ENCODE measurements at places on chromosomes 1 and 21.
A peak's percentile ranks its signal among the peaks of the same experiment; 100 is the strongest.

GRCh38 chr1:188127507-188127906, 1298.8 kb downstream of the PLA2G4A start:
- DNase-seq, result no peak

DNA sequence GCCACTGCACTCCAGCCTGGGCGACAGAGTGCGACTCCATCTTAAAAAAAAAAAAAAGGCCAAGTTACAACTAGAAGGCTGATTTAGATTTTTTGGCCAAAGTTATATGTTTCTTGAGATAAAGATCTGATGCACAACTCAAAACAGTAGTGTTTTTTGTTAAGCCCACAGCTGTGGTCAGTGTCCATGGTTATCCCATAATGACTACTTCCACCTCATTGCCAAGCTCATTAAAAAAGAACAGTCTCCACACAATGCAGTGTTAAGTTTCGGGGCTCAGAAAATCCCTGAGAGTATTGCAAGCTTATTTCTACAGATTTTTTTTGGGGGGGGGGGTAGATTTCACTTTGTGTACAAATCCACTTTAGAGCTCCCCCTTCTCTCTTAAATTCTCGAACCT, 120.5 kb downstream of the RUNX1 start:
- DNase-seq, result no peak

DNA sequence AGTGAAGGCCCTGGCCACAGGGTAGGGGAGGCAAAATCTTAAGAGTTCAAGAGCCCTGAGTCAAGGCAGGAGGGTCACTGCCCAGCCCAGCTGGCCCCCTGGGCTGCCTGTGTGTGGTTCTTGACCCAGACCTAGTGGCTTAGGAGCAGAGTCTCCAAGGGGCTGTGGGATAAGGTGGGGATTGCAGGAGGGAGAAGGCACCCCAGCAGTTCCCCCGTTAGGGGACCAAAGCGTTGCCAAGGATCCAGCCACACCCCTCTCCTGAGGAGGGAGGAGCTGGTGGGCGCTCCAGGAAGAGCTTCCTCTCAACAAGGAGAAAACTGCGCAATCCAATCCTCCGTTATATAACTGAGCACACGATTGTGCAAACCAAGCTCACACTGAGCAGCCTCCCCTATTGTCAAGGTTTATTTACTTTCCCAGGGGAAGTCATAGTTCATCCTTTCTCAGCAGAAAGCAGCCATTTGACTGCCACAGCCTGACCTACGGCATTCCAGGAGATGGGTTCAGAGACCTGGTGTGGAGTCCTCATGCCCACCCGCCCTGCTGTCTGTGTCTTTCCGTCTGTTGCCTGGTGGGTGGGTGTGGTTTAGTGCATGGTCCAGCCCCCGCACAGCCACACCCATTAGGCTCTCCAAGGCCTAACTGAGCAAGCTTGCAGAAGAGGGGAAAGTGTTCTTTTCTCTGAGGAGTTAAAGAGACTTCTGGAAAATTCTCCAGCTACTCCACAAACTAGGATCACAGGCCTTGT, 3.5 kb downstream of the EPHX1 start:
- DNase-seq, result peak; percentile 87

- no peak for DNase-seq
Observed at GRCh38 chr1:207691841-207692240, 46.9 kb downstream of the CR1L start.

GRCh38 chr1:28173980-28174297, 2.6 kb downstream of the PTAFR start:
- no peak for DNase-seq

DNA sequence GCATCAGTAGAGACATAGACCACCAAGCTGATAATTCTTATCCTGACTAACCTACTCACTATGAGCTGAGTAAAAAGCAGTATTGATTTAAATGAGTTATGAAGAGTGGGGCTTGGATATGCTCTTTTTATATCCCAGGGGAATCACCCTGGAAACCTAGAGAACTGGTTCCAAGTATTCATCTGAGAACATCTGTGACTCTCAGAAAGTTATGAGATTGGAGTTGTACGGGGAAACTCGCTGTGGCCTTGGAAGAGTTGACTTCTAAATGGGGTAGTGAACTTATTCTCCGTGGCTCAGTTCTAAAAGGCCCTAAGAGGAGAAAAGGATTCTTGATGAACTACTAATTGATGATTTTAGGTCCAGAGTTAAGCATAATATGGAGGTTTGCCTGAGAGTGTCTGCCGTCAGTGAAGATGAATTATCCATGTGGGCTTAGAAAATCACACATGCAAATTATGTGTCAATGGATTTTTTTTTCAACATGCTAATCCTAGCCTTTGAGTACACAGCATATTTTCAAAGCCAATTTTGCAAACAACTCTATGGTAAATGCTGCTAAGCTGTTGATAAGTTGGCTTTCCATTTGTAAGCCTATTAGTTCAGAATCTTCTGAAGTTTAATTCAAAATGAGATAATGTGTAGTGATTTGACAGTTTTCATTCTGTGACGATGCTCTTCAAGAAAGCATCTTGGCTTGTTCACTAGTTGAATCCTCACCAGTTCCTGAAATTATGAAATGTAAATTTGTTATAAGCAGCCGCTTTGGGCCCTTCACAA, 122.7 kb downstream of the FGGY start:
- no peak for DNase-seq

GRCh38 chr1:166836733-166837132, 2.5 kb upstream of the POGK start:
- DNase-seq, result no peak

DNA sequence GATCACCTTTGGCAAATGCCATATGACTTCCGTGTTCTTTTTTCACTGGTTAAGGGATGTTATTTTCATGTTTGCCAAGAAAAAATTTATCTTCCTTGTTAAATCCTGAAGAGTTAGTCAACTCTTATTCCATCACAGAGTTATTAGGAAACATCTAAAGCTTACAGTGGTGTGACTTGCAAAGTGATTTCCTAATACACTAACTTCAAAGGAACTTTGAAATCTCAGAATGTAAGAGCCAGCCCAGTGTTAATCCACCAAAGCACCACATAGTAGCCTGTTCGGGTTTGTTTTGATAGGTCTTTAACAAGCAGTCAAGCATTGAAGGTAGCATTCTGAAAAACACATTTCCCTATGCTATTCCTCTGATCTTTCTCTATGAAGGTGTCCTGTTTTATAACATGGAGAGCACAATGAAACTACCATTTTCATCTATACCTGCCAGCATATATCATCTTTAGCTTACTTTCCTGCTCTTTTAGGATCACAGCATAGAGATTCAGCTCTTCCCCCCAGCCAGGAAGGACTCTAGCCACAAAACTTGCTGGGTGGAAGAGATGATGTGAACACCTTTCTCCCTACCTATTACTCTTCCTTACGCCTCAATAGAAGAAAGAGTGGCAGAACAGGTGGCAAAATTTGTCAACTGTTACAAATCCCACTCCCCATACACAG, 82.4 kb upstream of the MAGI3 start:
- no peak for DNase-seq

DNA sequence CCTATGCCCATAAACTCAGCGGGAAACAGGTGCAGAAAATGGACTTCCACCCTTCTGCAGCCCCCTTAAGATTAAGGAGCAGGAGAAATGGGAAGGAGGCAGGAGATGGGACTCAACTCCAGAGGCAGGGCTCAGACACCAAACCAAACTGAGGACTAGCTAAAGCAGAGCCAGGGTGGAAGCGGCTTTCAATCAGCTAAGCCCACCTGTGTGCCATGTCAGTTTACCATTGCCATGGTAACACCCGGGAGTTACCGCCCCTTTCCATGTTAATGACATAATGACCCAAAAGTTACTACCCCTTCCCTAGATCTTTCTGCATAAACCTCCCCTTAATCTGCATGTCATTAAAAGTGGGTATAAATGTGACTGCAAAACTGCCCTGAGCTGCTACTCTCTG, 653.5 kb downstream of the PTPRU start:
- DNase-seq, result no peak

DNA sequence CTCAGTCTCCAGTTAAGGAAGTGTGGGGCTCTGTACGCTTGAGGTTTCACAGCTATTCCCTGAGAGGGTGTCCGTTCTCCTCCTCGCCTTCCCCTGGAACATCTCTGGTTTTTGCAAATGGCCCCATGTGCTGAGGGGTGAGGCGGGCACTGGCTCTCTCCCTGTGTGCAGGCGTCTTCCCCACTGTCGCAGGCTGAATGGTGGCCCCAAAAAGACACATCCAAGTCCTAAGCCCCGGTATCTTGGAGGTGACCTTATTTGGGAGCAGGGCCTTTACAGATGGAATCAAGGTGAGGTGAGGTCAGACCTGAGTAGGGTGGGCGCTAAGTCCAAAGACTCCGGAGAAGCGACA, 98.0 kb upstream of the TMPRSS2 start:
- no peak for DNase-seq

DNA sequence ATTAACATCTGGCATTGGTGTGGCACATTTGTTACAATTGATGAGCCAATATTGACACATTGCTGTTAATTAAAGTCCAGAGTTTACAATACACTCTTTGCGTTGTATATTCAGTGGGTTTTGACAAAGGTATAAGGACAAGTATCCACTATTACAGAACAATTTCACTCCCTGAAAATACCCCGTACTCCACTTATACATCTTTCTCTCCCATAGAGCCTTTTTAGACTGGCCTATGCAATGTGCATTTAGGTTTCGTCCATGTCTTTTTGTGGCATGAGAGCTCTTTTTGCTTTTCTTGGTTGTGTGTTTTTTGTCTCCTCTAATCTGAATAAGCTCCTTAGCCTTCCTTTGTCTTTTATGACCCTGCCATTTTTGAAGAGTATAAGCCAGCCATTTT, 40.6 kb upstream of the TSNAX start:
- DNase-seq, result no peak

DNA sequence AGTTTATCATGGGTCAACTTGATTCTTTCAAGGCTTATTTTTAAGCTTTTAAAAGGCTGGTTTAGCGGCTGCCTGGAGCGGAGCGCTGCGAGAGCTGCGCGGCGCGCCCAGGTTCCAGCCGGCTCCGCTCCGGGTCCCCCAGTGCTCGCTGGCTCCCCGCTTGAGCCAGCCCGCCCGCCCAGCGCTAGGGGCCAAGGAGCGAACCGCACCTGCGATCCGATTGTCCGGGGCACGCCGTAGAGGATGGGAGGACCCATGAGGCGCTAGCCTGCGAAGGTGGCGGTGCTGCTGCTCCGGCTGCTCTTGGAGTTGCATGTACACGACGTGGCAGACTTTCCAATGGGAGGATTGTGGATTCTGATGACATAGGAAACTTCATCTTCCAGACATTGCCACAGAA, 9.9 kb upstream of the CFHR4 start:
- DNase-seq, result no peak

- no peak for DNase-seq
Observed at GRCh38 chr1:39187275-39188046, 17.0 kb upstream of the MACF1 start.

DNA sequence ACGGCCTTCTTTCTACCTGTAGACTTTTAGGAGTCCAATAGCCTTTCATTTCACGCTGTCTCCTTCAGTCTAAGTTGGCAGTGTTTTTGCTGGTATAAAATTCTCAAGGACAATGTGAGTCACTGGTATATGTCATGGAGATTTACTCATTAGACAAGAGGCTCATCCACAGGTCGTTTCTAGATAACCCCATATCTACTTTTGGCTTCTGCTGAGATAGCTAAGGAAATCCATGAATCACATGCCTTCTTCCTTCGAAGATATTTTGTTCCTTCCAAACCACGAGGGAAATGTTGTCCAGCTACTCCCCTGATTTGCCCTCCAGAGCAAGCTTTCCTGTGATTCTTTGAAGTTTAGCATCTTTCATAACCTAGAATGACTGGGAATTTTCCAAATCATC, 38.5 kb upstream of the KCNK1 start:
- DNase-seq, result no peak

- DNase-seq, result no peak
Observed at GRCh38 chr21:39178421-39178820, 4.8 kb downstream of the PSMG1 start.

- DNase-seq, result no peak
Observed at GRCh38 chr1:150820730-150821512, 12.9 kb upstream of the CTSK start.

- no peak for DNase-seq
Observed at GRCh38 chr1:239247285-239247684, 139.1 kb upstream of the CHRM3 start.
